ENCODE measurements at places on chromosomes 6 and 20.

DNA sequence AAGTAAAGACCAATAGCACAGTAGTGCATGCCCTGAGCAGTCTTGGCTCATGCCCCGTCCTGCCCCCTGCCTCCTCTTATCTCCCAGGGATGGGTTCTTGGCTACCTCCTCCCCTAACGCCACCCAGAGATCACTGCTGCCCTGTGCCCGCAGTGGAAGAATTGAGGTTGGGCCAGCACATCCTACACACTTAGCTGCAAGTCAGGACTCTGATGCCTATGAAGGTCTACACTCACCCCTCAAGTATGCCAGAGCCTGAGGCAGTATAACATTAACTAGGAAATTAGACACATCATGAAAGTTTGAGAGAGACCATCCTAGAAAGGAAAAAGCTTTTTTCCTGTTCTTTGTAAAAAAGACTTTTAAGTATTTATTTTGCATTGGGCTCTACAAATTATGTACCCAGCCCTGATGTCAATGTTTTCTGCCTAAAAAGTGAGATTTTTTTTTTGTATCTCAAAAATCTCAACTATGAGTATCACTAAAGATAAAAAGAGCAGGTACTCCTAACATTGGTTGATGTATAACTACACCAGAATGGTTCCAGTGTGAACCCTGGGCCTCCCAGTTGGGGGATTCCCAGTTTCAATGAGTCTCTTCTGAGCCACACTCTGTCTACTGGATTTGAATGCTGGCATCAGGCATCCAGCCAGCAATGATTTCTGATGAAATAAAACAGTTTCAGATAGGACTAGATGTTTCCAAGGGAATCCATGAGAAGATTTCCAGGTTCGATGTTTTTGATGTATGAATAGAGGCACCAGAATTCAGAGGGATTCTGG, 115.4 kb downstream of the ISM1 start:
- DNase-seq, result no peak

DNA sequence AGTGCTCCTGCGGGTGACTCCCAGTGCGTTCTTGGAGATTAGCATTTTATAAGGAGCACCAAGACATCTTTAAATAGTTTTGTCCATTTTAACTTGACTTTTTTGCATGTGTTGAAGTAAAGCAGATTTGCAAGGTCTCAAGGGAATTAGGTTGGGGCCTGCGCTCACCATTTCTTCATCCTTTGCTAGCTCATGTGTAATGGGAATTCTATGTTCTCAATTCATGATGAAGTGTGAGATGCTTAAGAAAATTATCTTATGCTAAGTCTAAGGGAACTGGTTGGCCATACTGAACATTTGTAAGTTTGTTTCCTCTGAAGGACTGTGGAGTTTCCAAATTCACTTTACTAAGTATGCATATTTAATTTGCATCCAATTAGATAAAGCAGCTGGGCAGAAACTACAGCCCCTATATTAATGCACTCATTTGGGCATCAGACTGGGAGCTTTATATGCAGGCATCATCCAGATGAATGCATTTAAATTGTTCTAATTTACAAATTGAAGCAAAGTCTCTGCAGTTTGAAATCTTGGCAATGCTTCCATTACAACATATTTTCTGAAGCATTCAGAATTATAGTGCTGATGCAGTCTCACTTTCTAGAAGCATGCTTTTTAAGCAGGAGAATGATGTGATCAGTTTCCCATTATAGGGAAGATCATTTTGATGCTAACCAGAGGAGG, 108.3 kb upstream of the AKAP12 start:
- no peak for DNase-seq

DNA sequence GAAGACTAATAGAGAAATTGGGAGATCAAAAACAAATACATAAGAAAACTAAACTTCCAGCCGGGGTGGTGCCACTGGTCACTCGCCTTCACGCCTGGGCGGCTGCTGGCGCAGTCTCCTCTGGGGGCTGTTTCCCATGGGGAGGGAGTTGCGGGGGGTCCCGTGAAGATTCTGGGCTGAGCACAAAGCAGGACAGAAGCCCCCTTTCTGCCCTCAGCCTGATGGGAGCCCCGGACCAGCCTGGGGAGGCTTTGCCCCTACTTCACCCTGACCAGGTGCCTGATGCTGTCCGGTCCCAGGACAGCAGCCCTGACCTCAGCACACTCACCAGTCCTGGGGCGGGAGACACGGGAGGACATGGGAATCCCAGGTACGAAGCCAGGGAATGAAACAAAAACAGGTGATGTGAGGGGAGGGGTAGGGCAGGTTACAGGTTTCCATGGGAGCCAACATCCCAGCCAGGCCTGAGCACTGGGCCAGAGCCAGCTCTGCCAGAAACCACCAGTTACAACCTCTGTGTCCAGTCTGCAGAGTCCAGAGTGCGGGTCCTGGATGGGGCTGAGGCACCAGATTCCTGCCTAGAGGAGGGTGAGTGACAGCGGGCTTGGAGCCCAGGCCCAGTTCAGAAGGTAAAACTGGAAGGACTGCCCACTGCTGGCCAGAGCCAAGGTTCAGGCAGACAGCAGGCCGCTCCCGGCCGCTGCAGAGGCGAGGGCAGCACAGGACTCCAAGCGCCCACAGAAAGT, 326.4 kb downstream of the TAF4 start:
- no peak for DNase-seq

DNA sequence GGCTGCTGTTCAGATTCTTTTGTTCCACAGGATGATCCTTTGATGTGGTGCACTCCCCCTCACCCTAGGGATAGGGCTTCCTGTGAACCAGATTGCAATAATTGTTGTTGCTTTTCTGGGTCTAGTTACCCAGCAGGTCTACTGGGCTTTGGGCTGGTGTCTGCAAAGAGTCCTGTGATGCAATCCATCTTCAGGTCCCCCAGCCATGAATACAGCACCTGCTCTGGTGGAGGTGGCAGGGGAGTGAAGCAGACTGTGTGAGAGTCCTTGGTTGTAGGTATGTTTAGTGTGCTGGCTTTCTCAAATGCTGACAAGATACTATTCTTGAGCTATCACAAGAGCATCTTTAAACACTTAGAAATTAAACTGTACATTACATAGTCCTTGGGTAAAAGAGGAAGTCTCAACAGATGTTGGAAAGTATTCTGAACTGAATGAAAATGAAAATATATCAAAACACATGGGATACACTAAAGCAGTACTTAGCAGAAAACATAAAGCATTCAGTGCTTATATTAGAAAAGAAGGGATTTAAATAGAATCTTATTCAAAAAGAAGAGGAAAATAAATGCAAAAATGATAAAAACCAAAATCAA, 49.1 kb upstream of the CCR6 start:
- no peak for DNase-seq

- DNase-seq, result no peak
Observed at GRCh38 chr6:136468711-136469110, 81.5 kb downstream of the MAP7 start.

DNA sequence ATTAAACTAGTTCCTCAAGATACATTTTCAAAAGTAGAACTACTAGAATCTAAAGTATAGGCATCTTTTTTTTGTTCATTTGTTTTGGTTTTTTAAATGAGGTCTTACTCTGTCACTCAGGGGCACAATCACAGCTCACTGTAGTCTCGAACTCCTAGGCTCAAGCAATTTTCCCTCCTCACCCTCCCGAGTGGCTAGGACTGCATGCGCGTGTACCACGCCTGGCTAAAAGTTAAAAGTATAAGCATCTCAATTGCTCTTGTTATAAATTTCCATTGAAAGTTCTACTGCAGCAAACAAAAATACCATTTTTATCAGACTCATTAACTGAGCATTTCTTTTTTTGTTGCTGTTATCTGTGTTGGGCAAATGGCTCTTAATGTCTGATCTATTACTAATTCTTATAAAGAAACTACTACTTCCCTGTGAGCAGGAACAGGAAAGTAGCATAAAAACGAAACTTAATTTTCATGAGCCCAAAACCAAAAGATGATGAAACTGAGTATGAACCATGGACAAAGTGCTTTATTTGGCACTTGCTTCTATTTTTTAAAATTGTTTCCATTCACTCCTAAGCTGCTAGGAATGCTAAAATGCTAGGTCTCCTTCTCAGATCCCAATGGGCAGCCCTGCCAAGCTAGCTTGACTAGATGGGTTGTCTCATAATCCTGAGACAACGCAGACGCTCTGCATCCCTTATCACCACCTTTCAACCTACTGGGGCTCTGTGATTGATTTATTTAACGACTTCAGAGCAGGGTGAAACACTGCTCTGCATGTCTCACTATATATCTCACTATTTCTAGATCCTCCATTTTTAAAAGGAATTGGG, 36.9 kb downstream of the TRPC4AP start:
- no peak for DNase-seq

DNA sequence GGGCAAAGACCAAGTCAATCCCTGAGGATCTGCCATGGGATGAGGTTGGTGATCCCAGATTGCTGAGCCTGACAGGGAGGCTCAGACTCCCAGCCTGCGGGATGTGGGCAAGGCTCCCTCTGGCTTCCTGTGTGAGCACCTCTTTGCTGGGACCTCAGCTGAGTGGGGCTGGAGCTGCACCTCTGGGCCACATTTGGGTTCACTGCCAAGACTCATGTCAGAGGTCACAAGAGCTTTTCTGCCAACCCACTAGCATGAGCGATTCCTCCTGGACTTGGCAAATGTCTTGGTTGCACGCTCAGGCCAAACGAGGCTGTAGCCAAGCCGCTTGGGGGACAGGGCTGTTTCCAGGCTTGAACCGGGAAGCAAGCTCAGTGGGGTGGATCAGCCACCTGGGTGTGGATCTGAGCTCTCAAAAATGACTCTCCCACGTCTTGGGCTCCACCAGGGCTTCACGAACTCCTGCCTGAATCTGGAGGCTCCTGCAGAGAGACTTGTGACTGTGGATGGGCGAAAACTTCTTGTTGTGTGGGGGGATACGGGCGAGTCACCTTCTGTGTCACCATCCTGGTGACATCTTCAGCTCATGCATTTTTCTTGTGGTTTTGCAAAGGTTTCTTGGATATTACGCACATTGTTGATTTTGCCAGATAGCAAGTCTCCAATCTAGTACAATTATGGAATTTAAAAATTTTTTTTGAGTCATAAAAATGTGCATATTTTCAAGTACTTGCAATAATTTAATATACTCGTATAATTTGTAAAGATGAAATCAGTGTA, 359.5 kb downstream of the CDH4 start:
- no peak for DNase-seq

DNA sequence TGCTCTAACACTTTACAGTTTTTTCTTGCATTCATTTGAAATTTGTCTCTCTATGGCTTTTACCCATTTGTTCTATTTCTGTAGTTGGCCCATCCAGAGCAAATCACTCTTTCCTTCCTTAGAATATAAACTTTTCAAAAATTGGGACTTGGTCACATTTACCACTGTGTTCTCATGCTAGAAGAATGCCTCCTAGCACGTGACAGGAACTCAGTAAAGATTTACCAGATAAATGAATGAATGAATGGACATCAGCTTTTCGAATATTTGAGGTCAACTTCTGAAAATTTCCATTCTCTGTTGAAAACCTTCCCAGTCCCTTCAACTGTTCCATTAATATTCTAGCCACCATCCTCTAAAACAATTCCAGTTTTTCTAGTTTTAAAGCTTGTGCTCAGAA, 294.5 kb downstream of the CD83 start:
- no peak for DNase-seq

DNA sequence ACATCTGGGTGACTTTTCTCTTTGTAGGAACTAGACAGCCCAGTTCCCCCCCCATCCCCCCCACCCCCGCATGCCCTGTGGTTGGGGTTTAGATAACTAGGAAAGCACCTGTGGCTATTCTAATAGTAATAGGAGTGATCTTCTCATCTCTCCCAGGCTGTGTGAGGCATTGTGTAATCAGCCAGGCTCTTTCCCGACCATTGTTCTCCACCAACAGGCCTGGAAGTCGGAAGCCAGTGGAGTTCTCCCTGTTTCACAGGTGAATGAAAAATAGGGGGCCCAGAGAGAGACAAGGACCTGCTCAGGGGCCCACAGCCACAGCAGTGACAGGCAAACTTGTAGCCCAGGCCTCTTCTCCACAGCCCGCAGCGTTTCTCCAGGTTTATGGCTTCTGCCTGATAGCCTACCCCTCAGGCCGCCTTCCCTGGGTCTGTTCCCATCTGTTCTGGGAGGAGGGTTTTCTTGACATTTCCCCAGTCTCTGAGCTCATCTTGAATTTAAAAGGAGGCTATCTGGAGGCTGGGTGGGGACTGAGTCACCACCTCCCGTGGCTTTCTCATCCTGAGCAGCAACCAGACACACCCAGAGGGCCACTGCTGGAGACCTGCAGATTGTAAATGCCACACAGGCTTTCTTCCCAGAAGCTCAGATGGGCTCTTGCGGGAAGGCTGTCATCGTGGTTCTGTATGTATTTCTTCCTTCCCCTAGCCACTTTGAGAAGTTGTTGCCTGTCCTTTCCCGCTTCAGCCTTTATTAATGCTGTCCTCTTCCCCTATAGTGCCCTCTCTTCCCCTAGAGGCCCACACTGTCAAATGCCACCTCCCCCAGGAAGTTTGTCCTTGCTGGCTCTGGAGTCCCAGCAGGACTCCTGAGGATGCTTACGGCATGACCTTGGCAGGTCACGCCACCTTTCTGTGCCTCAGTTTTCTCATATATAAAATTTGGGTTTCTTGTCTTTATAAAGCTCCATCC, 75.9 kb upstream of the MYL9 start:
- DNase-seq, result no peak

DNA sequence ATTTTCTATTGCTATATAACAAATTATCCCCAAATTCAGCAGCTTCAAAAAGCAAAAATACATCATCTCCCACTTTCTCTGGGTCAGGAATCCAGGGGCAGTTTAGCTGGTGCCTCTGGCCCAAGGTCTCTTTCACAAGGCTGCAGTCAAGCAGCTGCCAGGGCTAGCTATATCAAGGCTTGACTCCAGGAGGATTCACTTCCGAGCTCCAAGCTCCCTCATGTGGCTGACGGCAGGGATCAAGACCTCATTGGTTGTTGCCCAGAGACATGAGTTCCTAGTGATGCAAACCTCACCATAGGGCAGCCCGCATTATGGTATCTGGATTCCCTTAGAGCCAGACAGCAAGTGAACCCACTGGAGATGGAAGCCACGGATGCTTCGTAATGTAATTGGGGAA, 1.3 kb upstream of the VNN1 start:
- DNase-seq, result peak; percentile 73

- DNase-seq, result no peak
Observed at GRCh38 chr20:1491281-1491840, at the start of gene SIRPB2. Gene SIRPB2, minus strand, starts transcription at chr20:1491420. Its CDS starts 61 bp downstream, at chr20:1491359.

DNA sequence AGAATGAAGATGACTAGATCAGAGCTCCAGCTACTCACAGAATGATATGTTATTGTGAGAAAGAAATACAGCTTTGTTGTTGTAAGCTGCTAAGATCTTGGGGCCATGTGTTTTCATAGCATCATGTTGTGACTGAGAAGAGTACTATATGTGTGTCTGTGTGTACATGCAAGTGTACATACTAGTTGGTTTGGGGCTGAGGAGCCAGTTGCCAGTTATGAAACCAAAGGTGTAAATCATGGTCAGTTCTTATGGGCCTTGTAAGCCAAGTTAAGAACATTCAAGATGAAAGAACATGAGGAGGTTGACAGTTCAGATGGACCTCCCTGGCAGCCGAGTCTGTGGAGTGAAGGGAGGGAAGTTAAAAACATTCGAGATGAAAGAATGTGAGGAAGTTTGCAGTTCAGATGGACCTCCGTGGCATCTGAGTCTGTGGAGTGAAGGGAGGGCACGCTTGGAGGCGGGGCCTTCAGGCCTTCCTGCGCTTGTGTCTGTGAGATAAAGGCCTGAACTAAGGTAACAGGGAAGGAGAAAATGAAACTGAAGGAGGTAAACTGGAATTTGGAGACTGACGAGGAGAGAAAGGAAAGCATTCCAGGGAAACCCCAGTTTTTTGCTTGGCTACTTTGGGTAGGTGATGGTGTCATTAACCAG, 13.9 kb downstream of the AFDN start:
- no peak for DNase-seq

Data from iPS-NIHi11 (cell line).